ENCODE measurements at places on chromosomes 12 and 14.

DNA sequence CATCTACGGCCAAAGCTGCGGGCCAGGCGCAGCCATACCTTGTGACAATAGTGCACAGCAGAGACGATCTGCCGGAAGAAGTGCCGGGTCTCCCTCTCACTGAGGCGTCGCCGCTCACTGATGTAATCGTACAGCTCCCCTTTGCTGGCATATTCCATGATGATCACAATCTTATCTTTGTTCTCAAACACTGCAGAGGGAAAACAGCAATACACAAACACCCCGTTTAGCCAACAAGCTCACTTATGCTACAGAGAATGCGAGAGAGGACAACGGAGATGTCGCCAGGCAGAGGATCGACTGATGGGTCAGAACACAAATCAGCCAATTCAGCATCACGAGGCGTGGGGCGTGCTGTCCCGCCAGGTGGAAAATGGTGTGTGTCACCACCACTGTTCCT is 52.1 kb downstream of the NUAK1 start:
- DNase-seq = no peak

GRCh38 chr14:89730687-89731086 is 223.8 kb downstream of the EFCAB11 start:
- no peak for DNase-seq

DNA sequence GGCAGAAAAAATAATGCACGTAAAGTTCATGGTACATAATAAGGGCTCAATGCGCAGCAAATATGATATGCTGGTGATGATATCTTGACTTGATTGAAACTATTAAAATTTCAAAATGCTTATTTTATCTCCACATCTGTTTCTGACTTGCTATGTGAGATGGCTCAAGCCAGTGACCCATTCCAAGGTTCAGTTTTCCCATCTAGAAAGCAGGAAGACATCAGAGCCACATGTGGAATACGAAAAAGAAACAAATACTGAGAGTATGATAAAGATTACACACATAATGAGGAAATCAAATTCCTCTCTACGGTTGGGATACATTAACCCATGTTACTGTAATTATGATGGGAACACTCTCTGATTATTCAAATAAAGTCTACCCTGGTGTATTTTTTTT is 24.0 kb upstream of the TSPAN11 start:
- DNase-seq = no peak

DNA sequence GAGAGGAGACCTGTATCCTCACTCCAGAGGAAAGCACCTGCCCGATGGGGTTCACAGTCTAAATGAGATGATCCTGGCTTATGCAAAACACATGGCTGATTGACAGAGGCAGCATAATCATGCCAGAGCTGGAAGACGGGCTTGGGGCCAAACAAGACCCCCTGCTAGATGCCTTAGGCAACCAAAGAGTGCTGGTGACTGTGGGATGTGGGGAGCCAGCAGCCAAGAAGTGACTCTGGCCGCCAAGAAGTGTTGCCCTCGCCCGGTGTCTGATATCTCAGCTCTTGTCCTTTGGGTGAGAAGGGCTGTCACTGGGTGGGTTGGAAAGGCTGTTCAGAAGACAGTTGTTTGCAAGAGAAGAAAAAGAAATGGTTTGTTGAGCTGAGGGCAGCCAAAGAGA is 56.7 kb downstream of the PLEKHG3 start:
- DNase-seq = no peak

GRCh38 chr14:54123841-54124240 is 167.2 kb upstream of the BMP4 start:
- DNase-seq = no peak

DNA sequence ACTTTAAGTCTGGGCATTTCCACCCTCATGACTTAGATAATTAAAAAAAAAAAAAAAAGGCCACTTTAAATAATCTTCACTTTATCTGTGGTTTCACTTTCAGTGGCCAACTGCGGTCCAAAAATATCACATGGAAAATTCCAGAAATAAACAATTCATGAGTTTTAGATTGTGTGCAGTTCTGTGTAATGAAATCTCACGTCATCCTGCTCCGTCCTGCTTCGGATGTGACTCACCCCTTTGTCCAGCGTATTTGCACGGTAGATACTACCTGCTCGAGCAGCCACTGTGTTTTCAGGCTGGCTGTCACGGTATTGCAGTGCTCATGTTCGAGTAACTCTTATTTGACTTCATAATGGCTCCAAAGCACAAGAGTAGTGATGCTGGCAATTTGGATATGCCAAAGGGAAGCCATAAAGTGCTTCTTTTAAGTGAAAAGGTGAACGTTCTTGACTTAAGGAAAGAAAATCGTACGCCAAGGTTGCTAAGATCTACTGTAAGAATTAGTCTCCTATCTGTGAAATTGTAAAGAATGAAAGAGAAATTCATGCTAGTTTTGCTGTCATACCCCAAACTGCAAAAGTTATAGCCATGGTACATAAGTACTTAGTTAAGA is 2.4 kb downstream of the E2F7 start:
- DNase-seq = no peak

DNA sequence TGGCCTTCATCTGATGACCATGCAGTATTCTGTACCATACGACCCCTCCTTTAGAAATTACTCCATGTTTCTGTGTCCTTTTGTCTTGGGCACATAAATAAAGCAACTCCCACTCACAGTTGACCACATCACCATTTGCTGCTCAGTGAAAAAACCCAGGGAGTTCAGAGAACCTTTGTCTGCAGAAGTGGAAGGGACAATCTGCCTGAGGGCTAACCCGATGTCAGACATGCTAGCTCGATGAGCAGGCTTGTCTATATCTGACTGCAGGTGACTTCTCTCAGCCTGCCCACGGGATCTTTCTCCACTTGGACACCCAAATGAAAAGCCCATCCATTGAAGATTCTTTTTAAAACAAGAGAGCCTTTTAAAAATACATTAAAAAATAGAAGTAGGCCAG is 45.7 kb upstream of the GRIP1 start:
- no peak for DNase-seq

GRCh38 chr12:122265886-122266229 is 436 bp downstream of the VPS33A start:
- DNase-seq = no peak

GRCh38 chr14:71365361-71365760 is 458.1 kb downstream of the PCNX1 start:
- no peak for DNase-seq

DNA sequence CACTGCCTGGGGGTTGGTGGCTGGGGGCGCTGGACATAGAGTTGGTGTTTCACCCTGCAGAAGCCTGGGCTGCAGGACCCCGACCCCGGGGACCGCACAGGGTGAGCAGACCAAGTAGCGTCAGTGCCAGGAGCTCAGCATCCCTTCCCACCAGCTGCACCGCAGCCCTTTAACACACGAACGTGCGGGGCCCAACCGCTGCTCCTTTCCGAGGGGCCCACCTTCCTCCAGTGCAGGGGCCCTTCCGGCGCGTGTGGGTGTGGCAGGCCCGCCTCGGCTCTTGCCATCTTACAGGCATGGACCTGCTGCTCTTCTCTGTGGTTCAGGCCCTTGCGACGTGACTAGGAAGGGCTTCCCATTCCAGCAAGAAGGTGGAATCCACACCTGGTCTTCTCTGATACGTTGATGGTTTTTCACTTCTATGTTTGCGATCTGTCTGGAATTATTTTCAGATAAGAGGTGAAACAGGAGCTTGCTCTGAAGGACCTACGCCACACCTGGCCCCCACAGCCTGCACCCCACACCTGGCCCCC is 47.8 kb downstream of the LRCOL1 start:
- no peak for DNase-seq

DNA sequence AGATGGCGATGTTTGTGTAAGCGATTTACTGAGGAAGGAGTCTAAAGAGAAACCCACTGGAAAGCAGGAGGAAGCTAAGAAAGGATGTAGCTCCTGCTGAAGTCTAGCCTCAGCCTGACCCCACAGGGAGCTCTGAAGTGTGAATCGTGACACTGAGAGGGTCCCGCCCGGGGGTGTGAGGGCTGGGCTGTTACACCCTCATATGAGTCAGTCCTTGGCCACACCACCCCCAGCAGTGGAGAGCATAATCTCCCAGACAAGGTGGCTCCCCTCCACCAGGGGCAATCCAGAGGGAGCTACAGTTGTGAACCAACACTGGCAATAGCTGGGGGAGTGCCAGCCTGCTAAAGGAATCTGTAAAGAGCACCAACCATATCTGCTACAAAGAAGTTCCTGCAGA is 31.5 kb downstream of the SVOP start:
- DNase-seq = no peak
